Heart right ventricle (tissue), 16 donors: ENCODE measurements at places on chromosomes 6 and 20. TPM values are rescaled to one million over a fixed set of nuclear protein-coding genes. Genes with fewer than 3 reads are reported as not detected.

The PAX1 gene
- not detected for total RNA-seq

The FLRT3 gene
- total RNA-seq, result 0.37 TPM

DNA sequence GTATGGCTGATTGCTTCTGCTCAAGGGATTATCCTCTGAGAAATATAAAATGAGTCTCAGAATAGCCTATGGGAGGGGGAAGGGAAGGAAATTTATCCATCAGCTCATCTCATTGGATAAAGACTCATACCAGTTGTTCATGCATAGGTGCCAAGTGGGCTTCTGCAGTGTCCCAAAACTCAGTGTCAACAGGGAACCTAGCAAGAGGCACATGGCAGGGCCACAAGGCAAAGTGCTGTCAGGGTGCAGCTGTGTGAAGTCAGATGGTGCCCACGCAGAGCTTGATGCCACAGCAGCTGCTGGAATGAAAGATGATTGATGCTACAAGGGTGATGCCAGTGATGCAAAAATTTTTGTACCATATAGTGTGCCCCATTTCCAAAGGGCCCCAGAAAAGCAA is 3.2 kb upstream of the CHD6 start:
- DNase-seq, result no peak

DNA sequence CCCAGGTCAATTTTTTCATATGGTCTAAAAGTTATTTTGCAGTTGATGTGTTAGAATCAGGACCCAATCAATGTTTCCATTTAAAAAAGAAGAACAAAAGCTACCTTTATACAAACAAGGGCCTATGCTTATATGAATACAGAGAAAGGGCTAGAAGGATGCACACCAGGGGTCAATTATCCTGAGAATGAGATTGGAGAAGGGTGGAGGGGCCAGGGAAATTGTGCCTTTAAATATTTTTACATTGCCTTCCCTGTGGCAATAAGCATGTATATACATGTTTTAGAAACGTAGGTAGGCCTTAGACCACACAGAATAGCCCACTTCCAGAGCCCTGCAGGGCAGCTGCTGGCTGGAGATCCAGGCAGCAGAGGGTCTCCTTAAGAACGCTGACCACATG is 12.7 kb downstream of the EXOC2 start:
- no peak for DNase-seq

DNA sequence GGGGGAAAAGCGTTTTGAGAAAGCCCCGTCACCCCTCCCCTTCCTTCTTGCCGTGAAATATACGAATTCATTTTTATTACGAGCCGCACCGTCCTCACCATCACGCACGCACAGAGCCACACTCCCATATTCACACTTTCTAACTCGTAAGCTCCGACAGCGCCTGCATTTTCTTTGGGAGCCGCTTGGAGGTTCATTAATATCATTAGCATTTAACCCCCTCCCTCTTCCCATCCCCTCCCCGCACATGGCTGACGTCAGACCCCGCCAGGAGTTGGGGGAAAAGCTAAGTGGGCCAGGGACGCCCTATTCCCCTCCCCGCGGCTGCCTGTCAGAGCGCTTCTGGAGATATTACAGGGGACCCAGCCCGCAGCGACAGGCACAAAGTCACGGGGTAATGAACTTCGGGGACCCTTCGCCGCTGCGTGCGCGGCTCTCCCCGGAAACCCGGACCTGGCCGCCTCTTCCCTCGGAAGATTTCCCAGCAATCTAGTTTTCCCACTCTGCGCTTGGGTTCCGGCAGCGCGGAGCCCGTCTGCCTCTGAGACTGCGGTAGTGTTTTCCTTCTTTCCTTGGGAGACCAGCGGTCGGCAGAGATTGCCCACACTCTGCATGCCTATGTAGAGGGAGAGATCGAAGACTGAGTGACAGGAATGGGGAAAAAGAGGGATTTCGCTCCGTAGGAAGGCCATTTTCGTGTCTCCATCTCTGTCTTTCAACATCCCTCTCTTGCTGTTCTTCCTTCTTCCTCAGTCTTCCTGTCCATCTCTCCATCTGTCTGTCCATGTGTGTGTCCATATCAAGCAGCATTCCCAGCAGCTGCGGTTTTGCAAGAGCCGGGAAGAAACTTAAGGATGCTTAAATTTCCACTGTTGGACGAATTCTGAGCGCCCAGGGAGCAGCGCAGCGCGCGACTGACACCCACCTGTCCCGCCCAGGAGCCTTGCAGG is at the start of gene NR2E1:
Gene NR2E1 (plus strand): TSS at position 309 of the 950 bp plus-strand sequence. CDS start 744 bp downstream, outside the sequence.
- no peak for DNase-seq

DNA sequence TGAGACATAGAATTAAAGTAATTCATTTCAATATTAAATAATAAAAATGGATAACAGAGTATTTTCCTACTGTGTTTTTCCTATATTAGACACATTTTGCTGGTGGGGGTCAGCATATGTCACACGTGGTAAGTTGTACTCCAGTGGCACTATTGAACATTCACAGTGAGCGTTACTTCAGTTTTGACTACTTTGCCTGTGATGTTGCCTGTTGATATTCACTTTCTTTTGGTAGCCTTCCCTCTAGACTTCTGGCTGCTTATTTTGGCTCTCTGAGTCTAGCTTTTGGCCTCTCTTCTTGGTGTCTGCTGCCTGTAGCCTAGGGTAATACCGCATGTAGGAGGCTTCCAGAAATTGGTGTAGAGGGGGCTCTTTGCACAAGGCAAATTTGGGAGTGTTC is 64.4 kb upstream of the TFB1M start:
- no peak for DNase-seq
